ENCODE measurements at places on chromosomes 1 and 21.

DNA sequence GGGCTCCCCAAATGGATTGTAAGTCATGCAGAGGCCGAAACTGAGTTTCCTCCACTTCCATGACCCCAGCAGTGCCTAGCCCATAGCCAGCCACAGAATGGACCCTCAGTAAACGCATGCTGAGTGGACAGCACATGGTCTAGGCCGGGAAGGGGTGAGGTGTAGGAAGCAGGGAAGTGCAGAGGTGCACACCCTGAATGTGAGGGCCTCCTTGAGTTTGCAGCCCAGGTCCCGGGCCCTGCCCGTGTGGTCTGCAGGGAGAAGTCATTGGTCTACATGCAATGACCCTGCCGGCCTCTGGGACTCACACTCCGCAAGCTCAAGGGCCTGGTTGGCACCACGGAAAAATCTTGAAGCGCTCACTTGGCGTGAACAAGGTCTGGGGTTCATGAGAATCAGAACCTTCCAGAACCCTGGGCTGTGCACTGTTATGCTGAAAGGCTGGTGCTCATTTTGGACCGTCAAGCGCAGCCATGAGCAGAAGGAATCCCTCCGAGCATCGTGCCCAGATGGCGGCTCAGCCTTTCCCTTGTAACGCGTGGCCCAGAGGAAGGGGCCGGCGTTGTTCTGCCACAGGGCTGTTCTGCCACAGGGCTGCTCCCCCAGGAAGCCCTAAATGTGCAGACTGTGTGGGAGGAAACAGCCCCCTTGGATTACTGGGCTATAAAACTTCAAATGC, 66.4 kb downstream of the PSMG1 start:
- no peak for DNase-seq

- no peak for DNase-seq
Observed at GRCh38 chr1:226349081-226349480, 40.1 kb upstream of the LIN9 start.

DNA sequence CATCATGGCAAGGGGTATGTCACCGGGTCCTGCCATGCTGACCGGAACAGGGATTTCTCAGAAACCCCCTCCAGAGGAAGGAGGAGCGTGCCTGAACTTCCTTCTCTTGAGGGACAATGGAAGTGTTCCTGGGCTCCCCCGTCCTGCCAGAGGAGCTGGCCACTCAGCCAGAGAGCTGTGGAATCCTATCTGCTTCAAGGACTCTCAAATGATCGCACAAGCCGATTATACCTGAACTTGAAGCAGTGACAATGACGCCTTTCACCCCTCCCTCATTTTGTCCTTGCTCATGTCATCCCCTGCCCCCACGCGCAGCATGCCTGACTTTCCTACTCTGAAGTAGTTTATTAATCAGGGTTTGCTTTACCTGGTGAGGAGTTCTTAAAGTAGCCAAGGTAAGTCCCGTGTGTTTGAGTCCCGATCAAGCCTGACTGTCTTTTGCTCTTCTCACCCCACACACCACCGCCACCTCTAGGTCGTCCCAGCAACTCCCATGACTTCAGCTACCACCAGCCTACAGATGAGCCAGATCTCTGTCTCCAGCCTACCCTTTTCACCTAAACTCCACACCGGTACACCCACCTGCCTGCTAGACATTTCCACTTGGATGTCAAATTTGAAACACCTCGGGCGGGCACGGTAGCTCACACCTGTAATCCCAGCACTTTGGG, 25.0 kb upstream of the PRELP start:
- no peak for DNase-seq

DNA sequence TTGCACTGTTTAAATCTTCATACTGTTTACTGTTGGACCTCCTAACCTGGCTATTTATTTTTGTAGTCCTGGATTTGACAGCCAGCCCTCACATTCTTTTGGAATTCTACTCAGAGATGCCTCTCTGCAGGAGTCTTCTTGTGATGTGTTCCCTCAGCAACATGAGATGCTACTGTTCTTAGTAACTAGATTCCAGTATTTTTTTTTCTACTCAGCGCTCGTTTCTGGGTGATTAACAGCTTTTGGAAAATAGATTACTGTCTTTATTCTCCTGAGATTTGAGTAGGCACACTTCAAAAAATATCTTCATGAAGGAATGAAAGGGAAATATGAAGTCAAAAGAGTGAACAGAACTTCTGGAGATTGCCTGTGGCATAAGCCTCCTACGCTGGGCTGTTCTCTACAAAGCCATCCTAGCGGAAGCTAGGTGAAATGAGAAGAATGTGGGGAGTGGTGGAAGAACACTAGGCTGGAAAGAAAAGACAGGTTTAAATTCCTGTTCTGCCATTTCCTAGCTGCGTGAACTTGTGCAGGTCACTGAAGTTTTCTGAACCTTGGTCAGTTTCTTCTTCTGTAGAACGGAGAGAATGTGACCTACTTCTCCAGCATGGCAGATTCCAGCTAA, 75.9 kb downstream of the LRRC8C start:
- no peak for DNase-seq

DNA sequence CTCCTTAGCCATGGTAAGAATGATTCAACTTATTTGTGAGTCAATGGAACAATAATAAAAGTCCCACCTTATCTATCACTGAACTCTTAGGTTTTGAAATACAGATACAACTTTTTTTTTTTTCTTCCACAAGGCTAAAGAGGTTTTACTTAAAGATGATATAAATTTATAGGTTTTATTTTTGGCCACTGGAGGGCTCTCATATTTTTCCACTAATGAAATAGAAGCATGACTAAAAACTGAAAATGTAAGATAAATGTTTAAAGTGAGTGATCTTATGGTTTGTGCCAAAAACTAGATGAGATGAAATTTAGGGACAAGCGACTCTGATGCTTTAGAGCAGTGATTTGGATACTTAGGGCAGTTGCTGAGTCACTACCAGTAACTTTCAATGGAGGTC, 499.0 kb downstream of the NUF2 start:
- no peak for DNase-seq

- DNase-seq: no peak
Observed at GRCh38 chr1:189821833-189822232, 655.8 kb downstream of the BRINP3 start.

- DNase-seq: no peak
Observed at GRCh38 chr1:22255341-22256212, 112.7 kb upstream of the WNT4 start.

- DNase-seq: no peak
Observed at GRCh38 chr1:103448560-103448959, 76.9 kb upstream of the RNPC3 start.

DNA sequence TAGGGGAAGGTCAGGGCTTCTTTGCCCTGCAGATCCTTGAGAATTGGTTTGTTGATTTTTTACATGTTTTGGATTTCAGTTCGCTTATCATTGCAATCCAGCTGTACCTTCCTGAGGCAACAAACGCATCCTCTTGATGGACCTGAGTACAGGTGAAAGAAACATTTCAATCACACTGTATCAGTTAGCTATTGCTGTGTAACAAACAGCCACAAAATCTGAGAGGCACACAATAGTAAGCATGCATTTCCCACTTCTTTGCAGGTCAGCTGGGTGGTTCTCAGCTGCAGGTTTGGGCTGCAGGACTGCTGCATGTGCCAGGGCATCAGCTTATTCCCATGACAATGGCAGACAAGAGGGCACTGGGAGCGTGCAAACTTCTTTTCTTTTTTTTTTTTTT, 586.4 kb downstream of the MATN1 start:
- no peak for DNase-seq

GRCh38 chr1:213535679-213536078, 452.1 kb upstream of the PROX1 start:
- DNase-seq: no peak

GRCh38 chr1:212518188-212519054, 85.7 kb downstream of the NENF start:
- DNase-seq: no peak

DNA sequence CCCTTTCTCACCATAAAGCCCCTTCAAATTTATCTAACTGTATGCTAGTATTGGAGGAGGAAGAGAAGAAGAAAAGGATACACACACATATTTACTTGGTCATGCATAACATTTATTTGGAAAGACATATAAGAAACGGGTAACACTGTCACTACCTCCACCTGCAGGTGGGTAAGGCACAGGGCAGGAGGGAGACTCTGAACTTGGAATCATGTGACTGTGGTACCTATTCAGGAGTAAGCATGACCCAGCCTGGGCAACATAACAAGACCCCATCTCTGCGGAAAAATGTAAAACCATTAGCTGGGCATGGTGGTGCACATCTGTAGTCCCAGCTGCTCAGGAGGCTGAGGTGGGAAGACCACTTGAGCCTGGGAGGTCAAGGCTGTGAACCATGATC, 1.4 kb upstream of the PADI6 start:
- DNase-seq: no peak

DNA sequence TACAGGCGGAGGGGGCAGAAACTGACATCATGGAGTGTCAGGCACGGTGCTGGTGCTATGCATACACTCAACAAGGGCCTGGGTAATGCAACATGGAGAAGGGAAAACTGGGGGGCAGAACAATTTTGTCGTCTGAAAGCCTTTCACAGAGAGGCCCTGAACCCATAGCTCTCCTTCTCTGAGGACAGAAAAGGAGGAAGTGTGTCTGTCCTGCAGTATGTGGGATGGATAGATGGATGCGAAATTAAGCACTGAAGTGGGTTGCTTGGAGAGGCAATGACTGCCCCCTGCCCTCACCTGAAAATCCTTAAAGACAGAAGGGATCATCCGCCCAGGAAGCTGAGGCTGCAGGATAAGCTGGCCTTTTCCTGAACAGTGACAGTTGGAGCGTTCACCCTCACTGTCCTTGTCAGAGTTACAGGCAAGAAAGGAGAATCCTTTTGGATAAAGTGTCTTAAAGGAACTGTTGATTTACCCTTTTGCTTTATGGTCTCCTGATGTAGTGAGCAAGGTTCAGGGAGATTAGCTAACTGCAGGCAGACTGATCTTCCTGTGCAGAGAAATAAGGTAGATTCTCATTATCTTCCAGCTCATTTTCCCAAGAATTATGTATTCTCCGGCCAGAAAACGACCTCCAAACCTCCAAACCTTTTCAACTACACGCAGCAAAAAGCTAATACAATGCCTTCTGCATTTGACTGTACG, 1.6 kb upstream of the FAM20B start:
- DNase-seq: no peak

GRCh38 chr1:223331929-223332328, 32.0 kb downstream of the SUSD4 start:
- no peak for DNase-seq

GRCh38 chr1:202725526-202725925, 15.3 kb upstream of the SYT2 start:
- no peak for DNase-seq
